Tibial nerve (tissue), 4 donors: ENCODE measurements at places on chromosomes 2 and 18. TPM values are rescaled to one million over a fixed set of nuclear protein-coding genes. Genes with fewer than 3 reads are reported as not detected.

GRCh38 chr2:75729861-75730260, 19.1 kb upstream of the GCFC2 start:
- no peak for DNase-seq

The YWHAQ gene
- 166 TPM for total RNA-seq

DNA sequence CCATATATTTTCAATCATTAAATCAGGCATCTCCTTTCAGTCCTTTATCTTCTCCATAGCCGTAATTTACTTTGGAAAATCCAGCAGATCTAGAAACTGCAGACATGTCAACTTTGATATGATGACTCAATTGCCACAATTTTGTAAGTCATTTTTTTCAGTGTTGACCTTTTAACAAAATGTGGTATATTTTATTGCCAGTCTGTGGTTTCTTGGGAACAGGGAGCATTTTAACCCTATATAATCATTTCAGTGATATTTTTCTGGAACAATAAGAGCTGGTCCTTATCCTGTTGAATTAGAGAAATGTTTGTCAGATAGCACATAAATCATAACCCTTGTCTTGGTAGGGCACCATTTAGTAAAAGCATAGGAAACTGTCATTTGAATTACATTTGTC, 90.9 kb upstream of the UBXN4 start:
- no peak for DNase-seq

DNA sequence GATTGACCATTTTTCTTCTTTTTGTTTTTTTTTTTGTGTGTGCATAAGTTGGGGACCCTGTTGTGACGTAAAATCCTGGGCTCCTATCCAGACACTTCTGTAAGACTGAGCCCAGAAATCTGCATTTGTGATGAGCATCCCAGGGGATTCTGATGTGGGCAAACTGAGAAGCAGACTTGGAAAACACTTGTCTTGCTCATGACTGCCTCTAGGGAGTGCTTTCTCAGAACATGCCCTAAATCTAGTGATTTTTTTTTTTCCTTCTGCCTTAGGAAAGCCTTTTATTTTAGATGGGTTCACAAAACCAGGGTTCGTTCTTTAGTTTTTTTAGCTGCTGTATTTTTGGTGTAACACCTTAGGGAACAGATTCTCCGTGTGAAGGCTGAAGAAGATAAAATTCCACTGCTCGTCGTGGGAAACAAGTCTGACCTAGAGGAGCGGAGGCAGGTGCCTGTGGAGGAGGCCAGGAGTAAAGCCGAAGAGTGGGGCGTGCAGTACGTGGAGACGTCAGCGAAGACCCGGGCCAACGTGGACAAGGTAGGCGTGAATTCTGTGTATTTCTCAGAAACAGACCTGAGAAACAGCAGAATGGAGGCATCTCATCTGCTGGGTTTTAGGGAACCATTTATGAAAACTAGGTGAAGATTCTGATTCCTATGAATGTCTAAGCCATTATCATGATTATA, 36.7 kb downstream of the RALB start:
- DNase-seq, result no peak

The VWA3B gene
- 0.30 TPM for total RNA-seq

GRCh38 chr2:219350215-219350614, 17.7 kb upstream of the RESP18 start:
- no peak for DNase-seq

DNA sequence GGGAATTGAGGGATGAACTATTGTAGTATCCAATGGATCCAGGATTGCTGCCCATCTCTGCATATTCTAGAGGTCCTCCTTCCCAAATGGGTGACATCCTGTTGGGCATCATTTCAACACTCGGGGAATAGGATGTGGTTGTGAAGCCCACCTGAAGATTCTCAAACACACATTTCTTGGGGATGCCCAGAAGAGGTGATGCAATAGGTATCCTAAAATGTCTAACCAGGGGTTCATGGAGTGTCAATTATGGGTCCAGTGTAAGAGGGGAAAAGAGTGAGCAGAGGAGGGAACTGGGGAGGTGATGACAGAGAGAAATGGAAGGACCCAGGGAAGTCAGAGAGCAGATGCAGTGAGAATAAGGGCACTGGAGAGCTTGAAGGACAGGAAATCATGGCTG, 52.1 kb downstream of the POLE4 start:
- DNase-seq, result no peak

- no peak for DNase-seq
Observed at GRCh38 chr2:151478011-151478410, 68.3 kb downstream of the RIF1 start.

The SGPP2 gene
- total RNA-seq, result not detected

DNA sequence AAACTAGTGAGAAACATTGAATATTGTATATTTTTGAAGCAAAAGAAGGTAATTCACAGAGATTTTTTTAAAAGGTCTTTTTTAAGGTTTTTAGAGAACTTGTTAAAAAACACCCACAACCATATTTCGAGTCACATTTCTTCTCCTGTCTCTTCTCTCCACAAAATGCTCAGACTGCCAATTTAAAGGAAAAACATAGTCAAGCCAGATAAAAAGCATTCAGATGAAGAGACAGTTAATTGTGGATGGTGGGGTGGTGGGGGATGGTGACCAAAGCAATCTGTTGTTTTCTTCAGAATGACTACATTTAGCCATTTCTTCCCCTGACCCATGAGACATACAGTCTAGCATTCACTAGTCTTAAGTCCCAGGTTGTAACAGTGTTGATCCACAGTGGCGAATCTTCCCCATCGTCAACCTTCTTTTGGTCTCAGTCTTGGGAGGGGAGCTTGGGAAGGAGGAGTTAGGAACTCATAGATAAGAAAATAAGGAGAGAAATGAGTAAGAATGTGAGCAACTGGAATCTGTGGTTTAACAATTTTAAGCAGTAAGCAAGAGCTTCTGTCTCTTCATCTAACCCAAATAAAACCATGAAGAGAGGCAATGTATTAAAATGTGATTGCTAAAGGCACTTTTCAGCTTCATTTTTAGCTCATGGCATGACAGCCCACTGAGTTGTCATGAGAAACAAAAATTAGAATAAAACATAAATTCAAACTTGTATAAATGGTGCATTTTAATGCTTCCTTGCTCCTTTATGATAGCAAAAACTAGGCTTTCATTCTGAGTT, 413.7 kb upstream of the FSHR start:
- no peak for DNase-seq

GRCh38 chr2:121196132-121196848, 88.7 kb downstream of the TFCP2L1 start:
- DNase-seq, result no peak

DNA sequence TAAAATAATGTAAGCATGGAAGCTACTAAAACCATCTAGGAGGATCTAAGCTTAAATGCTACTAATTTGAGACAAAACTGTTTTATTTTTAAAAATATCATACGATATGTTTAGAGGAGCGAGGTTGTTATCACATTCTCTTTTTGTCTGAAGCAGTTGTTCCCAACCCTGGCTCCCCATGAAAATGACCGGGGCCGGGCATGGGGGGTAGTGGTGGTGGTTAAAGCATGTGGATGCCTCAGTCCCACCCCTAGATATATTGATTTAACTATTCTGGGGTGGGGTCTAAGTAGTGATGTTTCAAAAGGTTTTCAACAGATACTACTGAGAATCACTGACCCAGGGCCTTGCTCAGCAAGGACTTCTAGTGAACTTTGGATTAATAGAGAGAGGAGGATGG, 359.8 kb downstream of the ALK start:
- no peak for DNase-seq

The KCNG3 gene
- 8.4 TPM for total RNA-seq

The VIL1 gene
- total RNA-seq, result not detected

The HRH4 gene
- not detected for total RNA-seq

The MTIF2 gene
- 21.3 TPM for total RNA-seq

DNA sequence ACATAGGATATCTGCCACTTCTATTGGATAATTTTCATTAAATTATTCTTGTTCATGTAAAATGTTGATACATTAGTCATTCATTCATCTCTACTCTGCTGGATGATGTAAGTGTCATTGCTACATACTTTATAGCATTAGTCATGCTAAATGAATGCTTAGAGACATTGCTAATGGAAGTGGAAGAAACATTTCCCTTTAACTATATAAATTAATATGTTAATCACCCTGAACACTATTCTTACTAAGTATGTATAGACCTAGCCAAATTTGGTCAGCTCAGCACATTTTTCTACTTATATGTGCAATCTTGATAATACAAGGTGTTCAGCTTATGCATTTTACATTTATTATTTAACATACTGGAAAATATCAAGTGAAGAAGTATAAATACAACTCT, 160.2 kb downstream of the DPP4 start:
- no peak for DNase-seq

DNA sequence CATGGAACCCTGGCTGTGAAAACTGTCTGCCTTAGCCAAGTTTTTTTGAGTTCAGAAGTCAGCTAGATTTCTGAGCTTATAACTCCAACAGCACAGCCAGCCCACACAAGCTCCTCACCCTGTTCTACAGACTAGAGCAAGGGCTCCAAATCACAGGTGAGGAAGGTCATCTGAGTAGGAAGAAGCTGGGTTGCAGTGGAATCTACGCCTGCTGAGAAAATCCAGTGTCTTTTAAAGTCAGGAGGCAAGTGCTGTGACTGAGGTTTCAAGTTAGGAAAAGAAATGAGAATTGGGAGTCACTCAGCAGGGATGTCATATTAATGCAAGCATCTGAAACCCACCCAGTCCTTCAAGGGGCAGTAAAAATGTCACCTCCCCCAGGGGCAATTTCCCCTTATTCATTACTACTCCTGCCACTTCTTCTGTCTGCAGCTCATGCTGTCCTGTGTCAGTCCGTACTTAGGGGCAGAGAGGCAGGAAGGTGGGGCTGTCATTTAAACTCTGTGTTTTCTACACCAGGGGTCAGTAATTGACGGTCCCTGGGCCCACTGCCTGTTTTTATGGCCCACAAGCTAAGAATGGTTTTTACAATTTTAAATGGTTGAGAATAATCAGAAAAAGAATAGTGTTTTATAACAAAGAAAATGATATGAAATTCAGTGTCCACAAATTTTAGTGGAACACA, 551.1 kb downstream of the BCL11A start:
- no peak for DNase-seq

The SLC14A1 gene
- total RNA-seq, result 0.60 TPM

DNA sequence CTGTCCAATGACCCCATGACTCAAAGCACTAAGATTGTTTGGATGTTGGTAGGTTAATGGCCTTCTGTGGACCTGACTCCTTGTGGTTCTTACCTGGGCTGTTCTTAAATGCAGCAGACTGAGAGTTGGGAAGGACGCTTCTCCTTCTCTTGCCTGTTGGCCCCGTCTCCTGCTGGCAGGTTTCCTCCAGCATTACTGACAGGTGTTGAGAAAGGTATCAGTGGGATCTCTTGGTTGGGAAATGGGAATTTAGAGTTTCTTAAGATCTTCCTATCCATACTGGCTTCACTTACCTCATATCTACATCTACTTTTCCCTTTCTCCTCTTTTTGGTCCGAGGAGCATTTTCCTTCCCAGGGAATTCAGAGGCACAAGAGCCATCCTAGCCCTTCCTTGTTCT, 57.9 kb downstream of the TET3 start:
- DNase-seq, result no peak

DNA sequence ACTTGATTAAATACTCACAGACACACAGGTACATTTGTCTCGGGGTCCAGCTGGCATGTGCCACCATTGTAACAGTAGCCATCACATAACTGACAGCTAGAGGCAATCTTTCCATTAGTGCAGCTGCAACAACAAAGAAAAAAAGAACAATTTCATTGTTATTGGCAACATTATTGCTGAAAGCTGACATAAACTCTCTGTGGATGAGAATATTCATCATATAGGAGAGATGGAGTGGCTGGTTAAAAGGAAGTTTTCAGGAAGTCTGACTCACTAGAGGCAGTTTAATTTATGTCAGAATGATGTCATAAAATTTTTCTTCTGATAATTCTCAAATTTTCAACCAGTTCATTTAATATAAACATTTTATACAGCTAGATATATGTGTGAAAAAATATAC, 1490.0 kb upstream of the NXPH2 start:
- DNase-seq, result no peak

- DNase-seq, result no peak
Observed at GRCh38 chr2:198186257-198186656, 381.9 kb downstream of the PLCL1 start.

The SPDYA gene
- total RNA-seq, result 4.4 TPM

The OR6B3 gene
- 14.0 TPM for total RNA-seq

GRCh38 chr2:218015586-218016521, 13.1 kb upstream of the TNS1 start:
- DNase-seq, result no peak

GRCh38 chr2:101355401-101356054, 31.8 kb downstream of the CREG2 start:
- no peak for DNase-seq

DNA sequence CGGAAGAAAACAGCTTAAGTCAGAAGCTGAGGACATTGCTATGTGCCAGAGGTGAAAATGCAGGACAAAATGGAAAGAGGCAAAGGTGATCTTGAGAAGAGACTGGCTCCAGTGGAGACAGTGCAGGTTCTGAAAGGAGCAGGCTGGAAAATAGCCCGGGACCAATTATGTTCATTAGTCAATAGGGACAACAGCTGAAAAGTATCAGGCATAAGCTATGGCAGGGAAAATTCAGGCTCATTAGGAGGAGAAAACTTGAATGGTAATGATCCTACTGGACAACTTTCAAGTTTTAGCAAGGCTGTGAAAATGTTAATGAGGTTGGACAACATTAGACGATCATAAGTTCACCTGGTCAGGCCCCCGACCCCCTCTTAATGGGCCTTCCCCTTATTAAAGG, 60.2 kb downstream of the GALNT14 start:
- no peak for DNase-seq

The ADCYAP1 gene
- 0.63 TPM for total RNA-seq

GRCh38 chr18:11408555-11409065, 200.8 kb upstream of the SLC35G4 start:
- no peak for DNase-seq

DNA sequence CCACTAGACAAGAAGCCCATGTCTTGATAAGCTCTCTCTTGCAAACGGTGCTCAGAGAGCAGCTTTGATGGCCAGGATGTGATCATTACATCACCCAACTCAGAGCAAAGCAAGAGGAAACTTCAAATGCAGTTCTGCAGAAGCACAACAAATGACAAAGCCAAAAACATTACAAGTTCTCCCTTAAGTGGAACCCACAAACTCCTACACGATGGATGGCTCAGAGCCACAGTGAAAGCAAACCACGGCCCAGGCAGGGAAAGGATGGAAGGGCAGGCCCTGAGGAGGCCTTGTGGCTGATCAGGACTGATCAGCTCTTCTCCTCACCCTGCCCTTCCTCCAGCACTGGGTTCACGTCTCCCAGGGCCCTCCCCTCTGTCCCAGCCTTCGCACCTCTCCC, 326.4 kb downstream of the EIPR1 start:
- DNase-seq, result no peak

The LIPG gene
- 0.44 TPM for total RNA-seq

- DNase-seq, result no peak
Observed at GRCh38 chr2:1437537-1437936, 24.3 kb downstream of the TPO start.

The IL36G gene
- not detected for total RNA-seq

GRCh38 chr2:173653432-173653805, 298.7 kb downstream of the CDCA7 start:
- DNase-seq, result no peak

DNA sequence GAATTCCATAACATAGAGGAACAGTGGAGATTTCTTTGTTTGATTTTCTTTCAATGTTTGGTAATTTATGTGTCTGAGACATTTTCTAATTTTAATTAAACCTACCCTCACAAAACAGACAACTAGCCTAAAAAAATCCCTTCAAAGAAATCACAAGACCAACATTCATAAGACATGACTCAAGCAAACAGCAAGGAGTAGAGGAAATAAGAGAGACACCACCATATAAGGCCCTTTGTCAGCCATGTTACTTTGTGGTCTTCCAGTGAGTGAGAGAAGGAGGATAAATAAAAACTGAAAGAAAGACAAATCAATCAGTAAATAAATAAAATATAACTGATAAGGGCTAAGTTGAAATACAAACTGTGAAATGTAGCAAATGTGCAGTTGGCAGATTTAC, 830.8 kb upstream of the SLC39A10 start:
- DNase-seq, result no peak
